Activated naive CD8-positive, alpha-beta T cell treated with anti-CD3 and anti-CD28 coated beads, Interleukin-2, amount 50 U/mL, for 24 hours (primary cell): ENCODE measurements at places on chromosomes 3 and 15.

DNA sequence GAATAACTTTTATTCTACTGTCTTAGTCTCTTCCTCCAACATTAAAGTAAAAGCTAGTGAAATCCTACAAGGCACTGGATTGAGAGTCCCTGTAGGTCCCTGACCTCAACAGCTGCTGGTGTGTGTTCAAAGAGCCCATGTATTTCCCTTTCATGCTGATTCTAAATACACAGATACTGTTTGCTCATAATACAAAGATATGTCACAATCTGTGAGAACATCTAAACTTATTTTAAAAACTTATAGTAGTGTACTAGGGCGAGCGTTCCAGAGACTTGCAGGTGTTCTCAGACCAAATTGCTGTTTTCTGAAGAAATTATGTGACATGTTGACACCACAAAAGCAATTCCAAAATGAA lies 145.9 kb upstream of the LIPC start:
- DNase-seq = no peak

DNA sequence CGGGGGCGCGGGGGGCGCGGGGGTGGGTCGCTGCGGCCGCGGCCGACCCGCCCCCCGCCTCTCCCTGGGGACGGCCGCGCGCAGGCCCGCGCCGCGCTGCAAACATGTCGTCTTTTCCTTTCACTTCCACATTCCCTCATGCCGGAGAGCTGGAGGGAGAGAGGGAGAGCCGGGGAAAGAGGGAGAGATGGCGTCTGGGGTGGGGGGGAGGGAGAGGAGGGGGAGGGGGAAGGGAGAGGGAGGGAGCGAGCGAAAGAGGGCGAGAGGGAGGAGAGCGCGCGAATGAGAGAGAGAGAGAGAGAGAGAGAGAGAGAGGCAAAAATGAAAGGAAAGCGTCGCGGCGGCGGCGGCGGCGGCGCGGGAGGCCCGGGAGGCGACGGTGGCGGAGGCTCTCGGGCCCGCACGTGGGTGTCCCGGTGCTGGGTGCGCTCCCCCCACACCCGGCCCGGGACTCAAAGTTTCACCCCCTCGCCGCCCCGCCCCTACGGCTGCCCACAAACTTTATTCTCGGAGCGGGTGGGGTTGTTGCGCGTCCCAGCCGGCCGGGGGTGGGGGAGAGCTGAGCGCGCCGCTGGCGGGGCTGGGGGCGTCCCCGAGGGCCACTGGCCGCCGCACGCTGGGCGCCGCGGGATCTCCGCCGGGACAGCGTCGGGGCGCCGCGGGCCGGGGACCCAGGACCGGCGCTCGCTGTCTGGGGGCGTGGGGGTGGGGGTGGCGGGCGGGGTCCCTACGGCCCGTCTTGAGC lies 731 bp downstream of the ZNF710 start:
- peak; percentile 71 for DNase-seq

DNA sequence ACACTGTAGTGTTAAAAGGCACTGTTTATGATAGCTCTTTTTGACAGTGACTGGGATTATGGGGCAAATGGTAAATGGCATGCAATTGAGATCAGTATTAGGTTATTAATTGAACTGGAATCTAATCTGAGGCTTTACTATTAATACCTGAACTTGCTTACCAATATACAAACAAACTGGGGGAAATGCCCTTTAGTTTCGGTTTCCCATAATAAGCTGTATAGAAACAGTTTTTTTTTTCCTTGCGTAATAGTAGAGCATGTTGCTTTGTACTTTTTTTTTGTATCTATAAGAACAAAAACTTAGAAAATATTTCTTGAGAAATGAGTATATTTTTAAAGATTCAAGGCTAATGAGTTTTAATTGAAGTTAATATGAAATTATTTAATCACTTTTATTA lies 95.0 kb downstream of the FNDC3B start:
- DNase-seq = no peak

DNA sequence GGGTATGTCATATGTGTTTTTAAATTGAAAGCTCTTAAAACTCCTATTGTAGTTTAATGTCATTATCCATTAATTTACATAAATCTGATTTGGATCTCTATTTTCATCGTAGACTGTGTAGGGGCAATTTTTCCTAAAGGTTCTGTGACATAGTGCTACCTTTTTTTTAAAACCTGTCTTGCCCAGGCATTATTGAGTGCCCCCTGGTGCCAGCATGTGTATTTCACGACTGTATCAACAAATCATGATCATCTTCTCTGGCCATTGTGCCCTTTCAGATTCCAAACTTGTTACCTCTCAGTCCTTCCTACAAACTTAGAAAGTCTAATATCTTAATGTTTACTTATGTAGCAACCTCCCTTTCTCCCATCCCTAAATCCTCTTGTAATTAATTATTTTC lies 97.2 kb upstream of the FLNB start:
- peak; percentile 6 for DNase-seq

DNA sequence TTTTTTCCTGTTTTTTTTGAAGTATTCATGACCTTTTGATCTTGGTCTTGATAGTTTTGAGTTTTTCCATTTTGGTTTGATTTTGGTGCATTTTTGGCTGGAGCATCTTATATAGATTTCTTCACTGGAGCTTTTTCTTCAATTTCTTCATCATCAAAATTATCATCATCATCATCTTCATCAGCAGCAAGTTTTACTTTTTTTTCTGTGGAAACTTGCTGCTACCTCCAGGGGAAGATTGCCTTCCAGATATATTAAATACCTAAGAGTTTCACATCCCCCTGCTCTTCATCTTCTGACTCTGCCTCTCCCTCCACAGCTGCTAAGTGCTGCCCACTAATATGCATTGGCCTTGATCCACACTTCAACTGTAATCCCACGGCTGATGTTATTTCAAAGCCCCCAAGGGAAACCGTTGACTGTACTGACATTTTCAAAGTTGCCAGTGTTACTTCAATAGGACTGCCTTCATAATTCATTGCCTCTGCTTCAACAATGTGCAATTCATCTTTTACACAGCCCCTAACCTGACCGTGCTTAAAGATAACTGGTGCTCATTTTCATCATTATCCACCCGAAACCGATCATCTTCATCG lies 151.7 kb downstream of the NR1D2 start:
- no peak for DNase-seq

- no peak for DNase-seq
Observed at GRCh38 chr15:67796196-67797127, 28.8 kb upstream of the SKOR1 start.

- no peak for DNase-seq
Observed at GRCh38 chr3:87203809-87204208, 23.3 kb upstream of the CHMP2B start.

DNA sequence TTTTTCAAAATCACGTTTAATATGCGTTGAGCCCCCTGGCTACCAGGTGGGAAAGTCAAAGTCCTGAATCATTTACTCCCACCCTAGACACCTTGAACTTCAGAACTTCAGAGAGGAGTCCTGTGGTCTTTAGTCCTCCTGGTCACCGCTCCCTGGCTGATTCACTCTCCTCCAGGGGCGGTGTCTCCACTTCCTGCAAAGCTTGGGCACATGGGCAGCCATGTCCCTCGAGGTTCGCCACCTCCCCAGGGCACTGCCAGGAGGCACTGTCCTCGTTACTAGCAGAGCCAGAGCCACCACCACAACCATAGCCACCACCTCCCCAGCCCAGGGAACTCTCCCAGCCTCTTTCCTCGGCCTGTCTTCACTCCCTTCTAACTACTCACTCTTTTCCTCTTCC lies 31.0 kb downstream of the LOXL1 start:
- no peak for DNase-seq
